ENCODE measurements at places on chromosomes 11 and 22.

- DNase-seq, result no peak
Observed at GRCh38 chr22:45752036-45752435, 80.4 kb downstream of the ATXN10 start.

DNA sequence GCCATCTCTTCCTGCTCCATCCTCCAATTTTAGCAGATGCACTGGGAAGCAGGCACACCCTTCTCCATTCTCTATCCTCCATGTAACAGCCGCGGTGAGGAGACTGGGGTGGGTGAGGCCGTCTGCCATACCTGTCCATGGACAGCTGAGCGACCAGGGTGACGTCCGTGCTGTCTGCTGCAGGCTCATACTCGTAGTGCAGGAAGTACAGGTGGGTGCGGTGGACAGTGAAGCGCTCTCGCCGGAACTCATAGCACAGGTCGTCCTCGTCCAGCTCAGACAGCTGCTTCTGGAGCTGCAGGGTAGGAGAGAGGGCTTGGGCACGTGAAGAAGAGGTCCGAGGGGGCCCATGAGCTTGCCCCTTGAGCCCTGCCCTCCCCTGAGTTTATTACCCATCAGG is 257.8 kb upstream of the SYN3 start:
- no peak for DNase-seq

DNA sequence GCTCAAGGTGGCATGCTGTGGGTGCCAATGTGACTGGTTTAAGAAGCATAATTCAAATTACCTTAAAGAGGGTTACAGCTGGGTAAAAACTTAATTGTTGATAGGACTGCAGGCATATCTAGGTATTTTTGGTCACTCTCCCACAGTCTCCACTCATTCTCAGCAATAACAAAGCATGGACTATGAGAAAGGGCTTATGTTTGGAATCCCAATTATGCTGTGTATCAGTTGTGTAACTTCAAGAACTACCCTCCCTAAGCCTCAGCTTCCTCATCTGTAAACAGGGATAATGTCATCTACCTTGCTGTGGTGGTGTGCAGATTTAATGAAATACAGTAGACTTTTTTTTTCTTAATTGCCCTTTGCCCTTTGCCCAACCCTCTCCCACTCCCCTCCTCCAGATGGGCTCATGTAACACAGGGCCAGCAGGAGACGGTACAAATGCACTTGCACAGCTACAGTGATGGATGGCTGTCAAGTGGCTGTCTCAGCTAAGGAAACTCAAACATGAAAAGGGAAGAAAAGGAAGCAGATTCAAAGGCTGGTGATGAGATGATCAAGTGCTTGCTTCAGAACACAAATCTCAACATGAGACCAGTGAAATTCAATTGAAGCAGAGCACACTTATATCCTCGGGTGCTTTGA is 37.6 kb downstream of the MAP6 start:
- DNase-seq, result no peak

GRCh38 chr11:10504490-10504889 is 36.5 kb downstream of the RNF141 start:
- DNase-seq, result no peak

GRCh38 chr11:65493367-65494176 is 5.3 kb upstream of the MALAT1 start:
- no peak for DNase-seq

DNA sequence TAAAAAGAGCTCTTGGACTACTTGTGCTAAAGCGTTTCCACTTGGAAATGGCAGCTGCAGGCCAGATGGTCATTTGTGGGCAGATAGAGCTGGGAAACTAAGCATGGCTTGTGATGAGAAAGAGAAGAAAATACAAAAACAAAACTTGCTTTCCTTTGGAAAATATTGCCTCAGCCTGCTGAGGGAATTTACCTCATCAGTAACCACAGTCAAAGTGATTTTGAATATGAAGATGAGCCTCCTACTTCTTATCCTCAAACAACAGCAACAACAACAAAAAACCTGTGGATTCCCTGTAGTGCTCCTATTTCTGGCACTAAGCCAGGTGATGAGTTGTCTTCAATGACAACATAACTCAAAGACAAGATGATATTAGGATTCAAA is 62.7 kb upstream of the FIBIN start:
- no peak for DNase-seq

DNA sequence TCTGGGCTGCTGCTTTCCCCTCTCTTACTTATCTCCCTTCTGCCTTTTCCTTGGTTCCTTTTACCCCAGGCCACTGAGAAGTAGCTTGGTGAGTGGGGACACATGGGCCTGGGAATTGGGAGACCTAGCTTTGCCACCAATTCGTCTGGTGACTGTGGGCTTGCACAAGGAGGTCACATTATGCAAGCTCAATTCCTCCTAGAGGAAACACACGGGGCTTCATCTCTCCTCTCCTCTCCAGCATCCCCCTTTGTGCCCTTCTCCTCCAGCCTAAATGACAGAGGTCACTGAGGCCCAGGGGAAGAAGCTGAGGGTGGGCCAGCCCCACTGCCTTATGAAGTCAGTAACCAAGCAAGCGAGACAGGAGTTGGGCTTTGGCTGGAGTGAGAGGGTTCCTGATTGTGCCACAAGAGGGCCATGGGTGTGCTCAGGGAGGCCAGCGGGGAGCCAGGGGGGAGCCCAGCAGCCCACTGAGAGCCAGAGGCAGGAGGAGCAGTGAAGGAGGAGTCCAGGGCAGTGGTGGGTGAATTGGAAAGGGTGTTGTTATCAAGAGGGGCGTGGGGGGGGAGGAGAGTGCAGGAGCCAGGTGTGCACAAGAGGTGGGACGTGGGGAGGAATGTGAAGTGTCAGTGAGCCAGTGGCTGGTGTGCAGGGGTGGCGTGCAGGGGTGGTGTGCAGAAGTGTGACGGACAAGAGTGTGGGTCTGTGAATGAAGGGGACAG is 2.0 kb downstream of the CLCF1 start:
- DNase-seq, result no peak

GRCh38 chr11:76218449-76219178 is 12.3 kb upstream of the WNT11 start:
- DNase-seq, result no peak
